Muscle of arm (tissue), 14 donors: ENCODE measurements at places on chromosomes 13 and 19.

GRCh38 chr19:10615429-10616023 is 9.8 kb upstream of the SLC44A2 start:
- no peak for DNase-seq

GRCh38 chr13:26721251-26722121 is 39.1 kb downstream of the GPR12 start:
- DNase-seq, result no peak

DNA sequence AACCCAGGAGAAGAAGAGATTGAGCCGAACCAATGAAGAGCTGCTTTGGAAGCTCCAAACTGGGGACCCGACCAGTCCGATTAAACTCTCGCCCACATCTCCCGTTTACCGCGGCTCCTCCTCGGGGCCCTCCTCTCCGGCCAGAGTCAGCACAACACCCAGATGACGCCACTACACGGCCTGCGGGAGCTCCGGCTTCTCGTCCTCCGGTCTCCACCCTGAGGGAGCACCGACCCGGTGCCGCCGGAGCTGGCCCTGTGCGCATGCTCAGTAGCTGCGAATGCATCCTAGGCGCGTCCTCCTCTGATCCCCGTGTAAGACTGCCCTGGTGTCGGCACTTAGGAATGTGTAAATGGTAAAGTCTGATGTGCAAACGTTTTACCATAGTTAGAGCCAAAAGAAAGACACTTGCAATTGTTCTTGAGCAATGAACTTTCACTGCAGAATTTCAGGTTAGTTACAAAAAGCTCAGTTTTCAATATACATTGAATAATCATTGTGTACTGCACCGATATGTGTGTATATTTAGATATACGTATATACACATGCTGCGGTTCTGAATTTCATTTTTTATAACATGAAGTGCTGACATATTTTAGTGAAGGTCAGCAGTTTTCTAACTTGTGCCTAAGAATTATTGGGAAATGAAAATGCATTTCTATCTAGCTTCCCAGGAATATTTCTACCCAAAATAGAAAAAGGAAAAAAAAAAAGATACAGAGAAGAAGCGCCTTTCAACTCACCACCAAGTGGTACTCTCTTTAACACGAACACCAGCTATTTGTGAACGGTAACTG is 92.2 kb downstream of the SLC7A1 start:
- no peak for DNase-seq

DNA sequence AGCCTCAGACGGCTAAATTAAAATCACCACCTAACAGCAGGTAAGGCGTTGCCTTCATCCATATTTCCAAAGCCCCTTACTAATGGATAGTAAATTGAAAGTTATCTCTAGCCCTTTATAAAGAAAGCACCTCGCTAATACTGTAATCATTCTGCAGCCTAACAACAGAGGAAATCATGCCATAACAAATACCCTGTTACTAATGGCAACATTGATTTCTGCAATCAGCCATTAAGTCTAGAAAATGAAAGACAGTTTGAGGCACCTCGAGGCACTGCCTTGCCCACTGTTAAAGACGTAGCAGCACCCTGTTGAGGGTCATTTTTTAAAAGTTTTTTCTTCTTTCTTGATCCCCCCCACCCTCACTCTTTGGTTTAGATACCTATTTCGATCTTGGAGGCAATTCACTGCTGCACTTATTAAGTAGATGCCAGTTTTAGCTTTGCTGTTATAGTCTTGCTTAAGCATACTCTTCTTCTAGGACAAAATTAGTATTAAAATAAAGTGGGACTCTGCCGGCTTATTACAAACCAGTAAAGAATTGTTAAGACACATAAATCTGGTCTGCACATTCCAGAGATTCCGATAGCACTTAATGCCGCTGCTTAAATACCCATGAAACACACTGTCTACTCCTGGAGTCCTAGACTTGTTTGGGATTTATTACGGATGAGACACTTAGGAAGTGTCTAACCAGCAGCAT is 74.8 kb downstream of the ZNF536 start:
- no peak for DNase-seq

DNA sequence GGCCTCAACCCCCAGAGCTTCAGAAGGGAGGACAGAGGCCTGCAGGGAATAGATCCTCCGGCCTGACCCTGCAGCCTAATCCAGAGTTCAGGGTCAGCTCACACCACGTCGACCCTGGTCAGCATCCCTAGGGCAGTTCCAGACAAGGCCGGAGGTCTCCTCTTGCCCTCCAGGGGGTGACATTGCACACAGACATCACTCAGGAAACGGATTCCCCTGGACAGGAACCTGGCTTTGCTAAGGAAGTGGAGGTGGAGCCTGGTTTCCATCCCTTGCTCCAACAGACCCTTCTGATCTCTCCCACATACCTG is 969 bp upstream of the CEACAM5 start:
- DNase-seq, result no peak

GRCh38 chr19:1131718-1132551 is 28.1 kb downstream of the GPX4 start:
- DNase-seq, result peak; percentile 61

- DNase-seq, result no peak
Measured at GRCh38 chr13:60273971-60274527, 110.3 kb upstream of the DIAPH3 start.

- no peak for DNase-seq
Measured at GRCh38 chr13:66323745-66324347, 906.3 kb downstream of the PCDH9 start.
